Urinary bladder (tissue), 4 donors: ENCODE measurements at places on chromosomes 4 and X. TPM values are rescaled to one million over a fixed set of nuclear protein-coding genes. Genes with fewer than 3 reads are reported as not detected.

GRCh38 chr4:108900018-108900580, 137.2 kb upstream of the ETNPPL start:
- DNase-seq = no peak

- no peak for DNase-seq
Observed at GRCh38 chrX:67545893-67546495, 2.2 kb downstream of the AR start.

DNA sequence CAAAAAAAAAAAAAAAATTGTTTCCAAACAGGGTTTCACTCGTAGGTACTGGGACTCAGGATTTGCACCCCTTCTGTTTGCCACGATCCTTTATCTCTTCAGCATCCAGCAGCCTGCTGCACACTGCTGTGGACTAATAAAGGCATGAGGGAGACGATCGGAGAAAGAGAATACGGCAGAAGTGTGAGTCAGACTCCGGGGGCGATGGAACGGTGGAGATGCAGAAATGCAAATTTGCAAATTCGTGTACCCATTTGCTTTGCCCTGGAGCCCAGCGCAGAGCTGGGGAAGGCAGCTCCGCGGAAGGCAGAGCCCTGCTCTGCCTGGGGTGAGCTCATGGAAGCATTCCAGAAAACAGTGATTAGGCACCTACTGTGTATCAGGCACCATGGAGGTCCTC, 270.3 kb downstream of the ASMT start:
- no peak for DNase-seq

- peak; percentile 26 for DNase-seq
Observed at GRCh38 chr4:80931631-80932081, 98.9 kb upstream of the BMP3 start.

Gene TLR3
- polyA plus RNA-seq = 4.7 TPM

Gene CNGA2
- polyA plus RNA-seq = not detected

Gene SHROOM3
- 16.6 TPM for polyA plus RNA-seq
